ENCODE measurements at places on chromosomes 1 and 21.

- no peak for DNase-seq
These were observed 176.5 kb upstream of the GJB5 start for GRCh38 chr1:34578306-34578705.

DNA sequence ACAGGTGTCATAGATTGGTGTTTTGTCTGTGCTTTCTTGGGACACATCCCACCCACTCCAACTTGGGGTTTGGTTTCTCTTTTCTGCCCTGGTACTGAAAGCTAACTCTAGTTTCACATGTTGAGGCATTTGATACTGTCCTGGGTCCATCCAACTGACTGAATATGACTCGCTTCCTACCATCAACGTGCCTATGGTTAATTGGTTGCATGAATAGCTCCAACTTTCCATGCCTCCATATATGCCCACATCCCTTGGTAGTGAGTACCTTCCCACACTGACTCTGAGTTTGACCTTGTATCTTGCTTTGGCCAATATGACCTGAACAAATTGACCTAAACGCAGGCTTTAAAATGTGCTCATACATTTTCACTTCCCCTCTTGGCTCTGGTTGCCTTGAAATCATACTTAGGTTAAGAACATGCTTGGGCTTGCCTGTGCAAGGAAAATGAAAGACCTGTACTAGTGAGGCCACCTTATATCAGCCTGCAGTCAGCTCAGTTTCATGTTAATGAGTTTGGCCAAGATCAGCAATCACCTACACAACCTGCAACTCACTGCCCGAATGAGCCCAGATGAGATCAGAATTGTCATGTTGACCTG, 81.0 kb upstream of the KCNK2 start:
- DNase-seq: no peak

DNA sequence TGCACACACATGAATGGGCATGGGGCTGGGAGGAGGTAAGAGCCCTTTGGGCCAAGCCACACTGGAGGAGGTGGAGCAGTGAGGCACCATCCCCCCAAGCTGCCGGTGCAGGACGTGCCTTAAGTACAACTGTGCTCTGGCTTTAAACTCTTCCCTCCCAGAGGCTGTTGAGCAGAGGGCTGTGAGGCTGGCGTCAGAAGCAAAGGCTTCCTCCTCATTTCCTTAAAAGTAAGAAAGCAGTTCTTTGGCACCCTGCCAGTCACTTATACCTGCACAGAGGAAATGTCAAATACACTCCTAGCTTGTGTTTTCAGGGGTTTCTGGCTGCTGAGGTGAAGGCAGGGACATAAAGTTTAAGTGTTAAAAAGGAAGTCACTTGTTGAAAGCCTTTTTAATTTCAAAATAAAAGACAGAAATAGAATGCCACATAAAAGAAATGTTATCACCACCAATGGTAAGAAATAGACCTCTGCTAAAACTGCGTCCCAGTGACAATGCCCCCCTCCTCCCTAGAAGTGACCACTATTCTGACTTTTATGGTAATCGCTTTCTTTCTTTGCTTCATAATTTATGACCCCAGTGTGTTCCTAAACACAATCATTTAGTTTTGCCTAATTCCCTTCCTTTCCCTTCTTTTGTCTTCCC, 33.0 kb downstream of the LAMC2 start:
- DNase-seq: peak; percentile 32

GRCh38 chr1:53684741-53685140, 54.2 kb downstream of the GLIS1 start:
- no peak for DNase-seq

DNA sequence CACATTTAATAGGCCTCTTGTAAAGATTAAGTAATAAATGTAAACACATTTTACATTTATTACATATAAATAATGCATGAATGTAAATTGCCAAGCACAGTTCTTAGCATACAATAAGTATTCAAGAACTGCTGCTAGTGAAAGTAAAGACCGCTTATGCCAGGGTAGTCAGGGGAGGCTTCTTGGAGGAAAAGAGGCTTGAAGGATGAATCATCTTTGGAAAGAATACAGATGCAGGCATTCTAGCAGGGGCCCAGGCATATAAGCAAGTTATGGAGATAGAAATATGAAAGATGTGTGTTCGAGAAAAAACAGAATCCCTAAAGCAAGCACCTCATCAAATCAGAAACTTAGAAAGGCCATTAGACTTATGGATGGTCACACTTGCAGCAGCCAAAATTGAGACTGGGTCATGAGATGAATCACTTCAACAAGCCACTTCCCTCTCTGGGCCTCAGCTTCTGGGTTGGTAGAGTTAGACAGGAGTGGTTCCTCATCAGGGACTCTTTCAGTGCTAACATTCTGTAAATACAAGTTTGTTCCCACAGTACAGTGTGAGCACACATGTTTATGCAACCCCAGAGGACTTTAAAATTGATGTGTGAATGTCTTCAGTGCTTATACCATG, 79.8 kb upstream of the ROR1 start:
- DNase-seq: no peak

- DNase-seq: no peak
These were observed 89.0 kb downstream of the SLC45A1 start for GRCh38 chr1:8406960-8407359.

GRCh38 chr1:211174375-211174774, 40.4 kb upstream of the KCNH1 start:
- DNase-seq: no peak

DNA sequence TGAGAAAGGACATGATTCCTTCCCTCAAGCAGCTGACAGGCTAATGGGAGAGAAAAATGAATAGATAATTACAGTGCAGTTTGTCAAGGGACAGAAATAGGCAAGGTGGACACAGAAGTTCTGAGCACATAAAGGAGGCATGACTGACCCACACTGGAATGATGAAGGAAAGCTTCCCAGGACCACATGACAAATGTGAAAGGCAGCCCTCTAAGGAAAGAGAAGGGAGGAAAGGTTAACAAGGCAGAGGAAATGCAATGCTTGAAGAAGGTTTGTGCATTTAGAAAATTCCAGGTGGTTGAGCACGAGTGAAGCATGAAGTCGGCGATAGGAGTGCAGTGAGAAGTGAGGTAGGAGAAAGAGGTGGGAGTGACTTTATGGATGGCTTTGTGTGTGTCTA, 37.4 kb downstream of the LAMC2 start:
- DNase-seq: no peak

DNA sequence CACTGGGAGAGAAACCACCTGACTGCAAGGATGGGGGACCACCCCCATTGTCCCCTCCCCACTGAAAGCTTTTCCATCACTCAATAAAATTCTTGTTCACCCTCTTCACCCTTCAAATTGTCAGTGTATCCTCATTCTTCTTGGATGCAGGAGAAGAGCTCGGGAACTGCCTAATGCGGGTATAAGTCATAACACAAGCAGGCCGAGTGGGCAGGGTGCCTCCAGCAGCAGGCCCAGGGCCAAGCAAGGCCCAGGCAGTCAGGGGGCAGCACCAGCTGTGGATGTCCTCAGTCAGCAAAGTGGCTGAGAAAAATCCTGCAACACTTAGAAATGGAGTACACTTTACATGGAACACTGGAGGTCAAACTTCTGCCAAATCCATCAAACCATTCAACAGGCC, 33.7 kb upstream of the SLC35A3 start:
- DNase-seq: no peak

DNA sequence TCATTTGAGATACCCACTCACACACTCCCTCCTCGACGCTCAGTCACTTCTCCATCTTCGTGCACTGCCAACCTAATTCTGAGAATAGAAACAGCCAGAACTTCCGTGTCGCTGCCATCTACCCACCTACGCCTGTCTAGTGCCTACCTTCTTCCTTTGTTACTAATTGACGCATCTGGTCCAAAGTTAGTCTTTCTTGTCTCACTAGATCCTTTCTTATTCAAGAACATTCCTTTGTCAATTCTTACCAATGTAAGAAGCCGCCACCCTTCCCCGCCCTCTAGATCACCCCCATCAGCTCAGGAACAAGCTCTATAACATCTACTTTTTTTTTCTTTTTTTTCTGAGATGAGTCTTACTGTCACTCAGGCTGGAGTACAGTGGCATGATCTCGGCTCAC, 3.7 kb downstream of the PADI6 start:
- no peak for DNase-seq

- DNase-seq: no peak
These were observed 430 bp downstream of the RBM15 start for GRCh38 chr1:110339407-110340206.

DNA sequence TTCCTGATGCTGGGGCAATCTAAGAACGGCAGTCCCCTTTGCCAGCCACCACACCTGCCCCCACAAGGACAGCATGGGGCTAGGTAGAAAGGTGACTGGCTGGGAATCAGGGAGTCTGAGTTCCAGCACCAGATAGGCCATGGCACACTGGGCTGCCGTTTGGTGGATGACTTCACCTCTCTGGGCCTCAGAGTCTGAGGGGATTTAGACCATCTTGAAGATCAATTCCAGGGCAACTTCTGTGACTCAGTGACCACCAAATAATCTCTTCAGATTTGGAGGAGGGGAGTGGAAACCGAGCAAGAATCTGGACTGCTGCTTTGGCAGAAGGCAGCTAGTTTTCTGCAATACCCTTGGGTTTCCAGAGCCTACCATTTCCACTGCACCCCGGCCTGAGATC, 92.1 kb upstream of the EDN2 start:
- no peak for DNase-seq

DNA sequence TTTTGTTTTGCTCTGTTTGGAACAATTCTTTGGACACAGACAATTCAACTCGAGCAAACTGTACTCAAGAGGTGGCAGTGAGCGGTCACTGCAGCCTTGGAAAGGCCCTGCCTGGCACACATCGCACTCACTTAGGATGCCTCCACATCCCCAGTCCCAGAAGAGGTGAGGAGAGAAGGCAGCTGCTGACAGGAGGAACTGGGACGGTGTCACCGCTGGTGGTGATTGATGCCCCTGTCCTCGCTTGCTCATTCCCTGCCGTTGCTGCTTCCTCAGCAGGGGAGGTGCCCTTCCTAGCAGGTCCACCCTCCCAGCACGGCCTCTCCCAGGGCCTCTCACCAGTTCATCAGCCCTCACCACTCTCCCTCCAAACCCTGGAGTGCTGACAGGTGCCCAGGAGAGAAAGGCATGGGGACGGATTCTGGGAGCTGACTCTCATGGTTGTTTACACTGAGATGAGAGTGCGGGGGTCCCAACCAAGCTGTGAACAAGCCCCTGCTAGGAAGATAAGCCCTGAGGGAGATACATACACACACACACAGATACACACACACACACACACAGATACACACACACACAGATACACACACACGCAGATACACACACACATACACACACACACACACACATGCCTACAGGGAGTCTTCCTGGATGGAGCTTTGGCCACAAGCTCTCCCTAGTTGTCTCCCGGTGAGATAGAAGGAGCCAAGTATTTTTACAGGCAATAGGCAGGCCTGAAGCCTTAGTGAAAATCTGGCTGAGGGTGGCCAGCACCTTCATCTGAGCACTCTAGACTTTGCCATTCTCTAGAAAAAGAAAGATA, 101.1 kb downstream of the CDC7 start:
- no peak for DNase-seq

DNA sequence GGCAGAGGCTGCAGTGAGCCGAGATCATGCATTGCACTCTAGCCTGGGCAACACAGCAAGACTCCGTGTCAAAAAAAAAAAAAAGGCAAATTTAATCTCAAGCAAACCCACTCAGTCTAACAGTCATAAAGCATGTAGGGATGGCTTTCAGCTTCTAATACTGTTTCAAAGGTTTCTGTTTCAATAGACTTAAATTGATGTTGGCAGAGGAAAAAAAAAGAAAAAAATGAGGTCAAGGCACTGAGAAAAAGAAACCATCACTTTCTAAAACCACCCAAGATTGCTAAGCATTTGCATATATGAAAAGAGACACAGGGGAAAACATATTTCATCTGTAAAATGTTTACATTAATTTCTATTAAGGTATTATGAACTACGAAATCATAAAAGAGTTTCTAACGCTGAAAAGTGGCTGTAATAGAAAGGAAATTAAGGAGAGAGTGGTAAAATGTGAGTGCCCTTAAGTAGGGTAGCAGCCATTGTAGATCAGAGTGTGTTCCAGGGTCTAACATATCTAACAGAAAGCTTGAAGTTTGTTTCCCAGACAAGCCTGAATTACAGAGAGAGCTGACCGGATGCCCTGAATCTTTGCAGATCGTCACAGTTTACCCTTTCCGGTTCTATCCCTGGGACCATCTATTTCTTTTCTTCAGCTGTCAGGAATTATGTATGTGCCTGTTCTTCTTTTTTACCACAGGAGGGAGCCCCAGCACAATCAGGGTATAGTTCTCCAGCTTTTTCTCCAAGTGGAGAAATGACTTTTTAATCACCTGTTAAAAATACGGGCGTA, 70.0 kb downstream of the PLD5 start:
- no peak for DNase-seq

DNA sequence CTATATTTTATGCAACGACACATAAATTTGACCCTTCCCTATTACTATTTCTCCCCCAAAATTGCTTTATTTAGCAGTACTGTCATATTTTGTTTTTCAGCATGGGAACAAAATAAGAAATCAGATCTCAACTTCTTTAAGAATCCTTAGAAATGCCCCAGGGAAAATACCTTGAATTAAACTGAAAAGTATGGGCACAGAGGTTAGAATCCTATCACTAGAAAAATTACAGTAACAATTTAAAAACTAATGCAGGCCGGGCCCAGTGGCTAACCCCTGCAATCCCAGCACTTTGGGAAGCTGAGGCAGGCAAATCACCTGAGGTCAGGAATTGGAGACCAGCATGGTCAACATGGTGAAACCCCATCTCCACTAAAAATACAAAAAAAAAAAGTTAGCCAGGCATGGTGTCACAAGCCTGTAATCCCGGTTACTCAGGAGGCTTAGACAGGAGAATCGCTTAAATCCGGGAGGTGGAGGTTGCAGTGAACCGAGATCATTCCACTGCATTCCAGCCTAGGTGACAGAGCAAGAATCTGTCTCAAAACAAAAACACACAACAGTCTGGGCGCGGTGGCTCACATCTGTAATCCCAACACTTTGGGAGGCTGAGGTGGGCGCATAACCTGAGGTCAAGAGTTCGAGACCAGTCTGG, 51.4 kb downstream of the GNB1 start:
- DNase-seq: no peak

DNA sequence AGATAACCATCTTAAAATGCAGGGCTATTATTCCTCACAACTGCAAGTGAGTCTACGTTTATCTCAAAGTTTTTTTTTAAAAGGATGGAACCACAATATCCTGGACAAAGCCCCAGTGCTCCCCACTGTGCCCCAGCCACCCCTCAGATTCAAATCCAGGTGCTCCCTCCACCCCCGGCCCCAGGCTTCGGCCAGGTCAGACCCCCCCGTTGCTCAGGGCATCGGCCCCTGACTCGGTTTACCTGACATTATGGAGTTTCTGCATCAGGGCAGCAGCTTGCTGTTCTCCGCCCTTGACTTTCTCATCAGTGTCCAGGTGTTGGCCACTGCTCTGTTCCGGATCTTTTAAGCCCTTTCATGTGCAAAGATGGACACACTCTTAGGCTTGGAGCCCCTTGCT, 72.9 kb downstream of the SCCPDH start:
- no peak for DNase-seq

- DNase-seq: no peak
These were observed 263.5 kb upstream of the PLD5 start for GRCh38 chr1:242787968-242788367.

DNA sequence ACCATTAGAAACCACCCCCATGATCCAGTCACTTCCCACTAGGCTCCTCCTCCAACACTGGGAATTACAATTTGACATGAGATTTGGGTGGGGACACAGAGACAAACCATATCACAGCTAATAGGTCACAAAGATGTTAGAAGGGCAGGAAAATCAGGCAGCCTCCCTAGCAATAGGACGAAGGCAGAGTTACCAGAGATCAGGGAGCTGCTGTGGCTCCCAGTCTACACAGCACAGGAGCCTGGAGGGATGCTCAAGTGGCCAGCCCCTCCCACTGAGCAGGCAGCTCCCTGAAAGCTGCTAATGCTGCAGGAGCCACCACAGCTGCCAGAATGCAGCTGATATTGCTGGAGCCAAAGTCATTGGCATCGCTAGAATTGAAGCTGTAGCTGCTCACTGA, 51.0 kb downstream of the CR1L start:
- DNase-seq: no peak

Data from LNCaP clone FGC (cell line).